Kidney epithelial cell (primary cell): ENCODE measurements at places on chromosomes 12 and 14. TPM values are rescaled to one million over a fixed set of nuclear protein-coding genes. Genes with fewer than 3 reads are reported as not detected.

DNA sequence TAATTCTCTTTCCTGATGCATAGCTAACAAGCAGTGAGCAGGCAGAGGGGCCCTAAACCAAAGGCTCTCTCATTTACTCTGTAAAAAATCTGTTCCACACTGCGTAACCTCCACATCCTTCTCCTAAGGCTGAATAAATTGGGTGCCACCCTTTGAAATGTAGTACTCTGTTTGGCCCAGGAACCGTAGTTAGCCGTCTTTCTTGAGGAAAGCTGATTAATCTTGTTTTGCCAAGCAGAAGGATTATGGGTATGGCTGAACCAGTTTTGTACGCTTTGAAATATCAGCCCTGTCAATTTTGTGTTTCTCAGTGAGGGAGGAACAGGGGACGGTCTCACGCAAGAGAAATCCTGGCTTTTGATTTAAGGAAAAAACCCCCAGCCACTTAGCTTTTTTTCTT lies 19.7 kb downstream of the EML1 start:
- no peak for DNase-seq

GRCh38 chr14:73244541-73245290 lies 7.4 kb downstream of the PAPLN start:
- no peak for DNase-seq

GRCh38 chr12:57018906-57019305 lies 2.6 kb upstream of the TAC3 start:
- DNase-seq = no peak

- DNase-seq = no peak
Measured at GRCh38 chr14:55099756-55100155, 29.3 kb upstream of the LGALS3 start.

DNA sequence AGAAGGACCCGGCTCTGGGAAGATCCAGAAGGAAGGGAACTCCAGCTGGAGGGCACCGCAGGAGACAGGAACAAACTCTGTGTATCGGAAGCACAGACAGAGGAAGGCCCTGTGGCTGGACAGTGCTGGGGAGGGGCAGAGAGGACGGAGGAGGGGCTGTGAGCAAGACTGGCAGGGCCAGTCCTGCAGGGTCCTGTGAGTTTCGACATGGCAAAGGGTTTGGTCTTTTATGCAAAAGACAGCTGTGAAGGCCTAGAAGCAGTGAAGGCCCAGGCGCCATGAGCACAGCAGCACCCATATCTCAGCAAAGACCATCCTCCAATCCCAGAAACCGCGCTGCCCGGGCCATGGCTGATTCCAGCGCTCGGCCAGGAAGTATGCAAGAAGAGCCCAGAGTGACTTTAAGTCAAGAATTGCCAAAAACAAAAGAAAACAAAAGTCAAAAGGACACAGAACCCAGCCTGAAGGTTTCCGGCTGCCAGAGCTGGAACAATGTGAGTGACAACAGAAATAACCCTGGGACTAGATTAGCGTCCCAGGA lies 126.5 kb downstream of the NCOR2 start:
- DNase-seq = no peak

DNA sequence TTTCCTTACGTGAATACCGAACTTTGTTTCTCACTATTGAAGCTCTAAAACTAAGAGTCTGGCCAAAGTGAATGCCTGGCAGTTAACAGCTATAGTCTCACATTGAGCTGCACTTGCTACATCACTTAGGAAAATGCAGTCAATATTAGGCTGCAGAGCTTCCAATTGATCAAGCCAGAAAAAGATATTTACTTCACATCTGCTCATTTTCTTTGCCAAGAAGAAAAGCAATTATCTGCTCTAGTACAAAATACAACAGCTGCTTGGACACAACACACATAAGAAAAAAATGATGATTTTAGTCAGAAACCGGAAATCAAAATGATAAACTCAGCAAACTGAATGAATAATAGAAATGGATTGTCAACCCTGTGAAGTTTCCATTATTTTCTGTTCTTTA lies 45.4 kb downstream of the TMTC1 start:
- no peak for DNase-seq

DNA sequence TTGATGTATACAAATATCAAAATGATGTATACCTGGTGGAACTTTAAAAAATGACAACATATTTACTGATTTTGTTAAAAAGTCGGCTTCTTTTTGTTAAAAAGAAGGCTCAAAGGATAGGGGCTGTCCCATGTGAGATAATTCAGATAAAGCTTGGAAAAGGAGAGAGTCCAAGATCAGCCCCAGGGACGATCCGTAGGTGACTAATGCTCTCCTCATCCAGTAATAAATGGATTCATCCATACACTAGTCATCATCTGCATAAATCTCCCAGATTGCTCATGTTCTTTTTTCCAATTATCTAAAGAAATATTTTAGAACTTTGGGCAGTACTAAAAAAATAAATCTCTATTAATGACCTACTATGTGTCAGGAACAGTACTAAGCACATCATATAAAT lies 23.4 kb upstream of the FSCB start:
- no peak for DNase-seq

DNA sequence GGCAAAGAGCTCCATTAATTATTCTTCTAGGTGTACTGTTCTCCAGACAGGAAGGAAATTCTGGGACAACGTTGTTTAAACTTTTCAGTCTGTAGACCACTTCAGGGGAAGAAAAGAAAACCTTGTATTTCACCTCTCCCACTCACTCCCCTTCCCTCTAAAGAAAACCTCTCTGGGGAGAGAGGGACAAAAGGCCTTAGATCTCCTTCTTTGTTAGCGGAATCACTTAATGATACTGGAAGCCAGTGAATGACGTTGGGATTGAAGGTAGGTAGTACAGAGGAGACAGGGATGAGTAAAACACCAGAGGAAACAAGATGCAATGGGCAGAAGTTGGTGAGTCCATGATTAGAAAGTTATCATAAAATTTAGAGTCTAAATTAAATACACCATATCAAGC lies 38.7 kb upstream of the SGPP1 start:
- no peak for DNase-seq

DNA sequence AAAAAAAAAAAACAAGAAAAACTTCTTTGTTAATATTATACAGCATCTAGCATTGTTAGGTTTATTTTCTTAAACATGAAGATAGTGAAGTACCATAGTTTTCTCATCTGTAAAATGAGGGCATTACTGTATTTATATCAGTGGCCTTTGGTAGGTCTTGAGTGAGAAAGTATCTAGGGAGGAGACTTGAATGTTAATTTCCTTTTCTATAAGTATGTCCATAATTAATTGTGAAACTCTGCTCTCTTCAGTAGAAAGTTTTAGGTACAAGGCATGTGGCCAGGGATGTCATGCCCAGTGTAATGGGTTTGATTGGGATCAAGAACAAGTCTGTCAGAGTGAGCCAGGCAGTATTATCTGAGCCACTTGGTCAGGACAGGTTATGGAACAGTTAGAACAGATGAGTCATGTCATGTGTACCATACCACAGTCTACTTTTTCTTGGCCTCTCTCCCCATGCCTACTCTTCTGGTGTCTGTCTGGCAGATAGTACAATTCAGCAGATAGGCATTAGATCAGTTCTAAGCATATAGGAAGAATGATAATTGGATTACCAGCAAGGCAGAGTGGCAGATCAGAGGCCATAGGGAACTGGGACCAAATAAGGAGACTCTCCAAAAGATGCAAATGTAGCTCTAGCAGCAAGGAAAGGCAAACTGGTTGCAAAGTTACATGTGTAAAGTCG lies 30.4 kb downstream of the FBXO34 start:
- peak; percentile 25 for DNase-seq

DNA sequence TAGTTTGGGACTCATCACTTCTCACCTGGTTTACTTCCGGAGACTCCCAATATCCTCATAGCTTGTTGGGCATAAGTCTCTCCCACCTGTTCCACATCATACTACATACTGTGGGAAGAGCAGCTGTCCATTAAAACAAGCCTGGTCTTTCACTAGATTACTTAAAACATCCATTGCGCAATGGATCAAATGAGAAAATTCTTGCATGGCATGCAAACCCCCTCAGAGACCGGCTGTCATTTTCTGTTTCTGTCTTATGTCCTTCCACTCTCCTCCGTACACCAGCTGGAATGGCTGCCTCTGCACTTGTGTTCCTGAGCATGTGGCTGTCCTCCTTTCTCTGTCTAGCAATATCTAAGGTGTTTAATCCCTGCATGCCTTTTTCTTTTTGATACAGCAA lies 265.6 kb downstream of the TMEM117 start:
- no peak for DNase-seq

DNA sequence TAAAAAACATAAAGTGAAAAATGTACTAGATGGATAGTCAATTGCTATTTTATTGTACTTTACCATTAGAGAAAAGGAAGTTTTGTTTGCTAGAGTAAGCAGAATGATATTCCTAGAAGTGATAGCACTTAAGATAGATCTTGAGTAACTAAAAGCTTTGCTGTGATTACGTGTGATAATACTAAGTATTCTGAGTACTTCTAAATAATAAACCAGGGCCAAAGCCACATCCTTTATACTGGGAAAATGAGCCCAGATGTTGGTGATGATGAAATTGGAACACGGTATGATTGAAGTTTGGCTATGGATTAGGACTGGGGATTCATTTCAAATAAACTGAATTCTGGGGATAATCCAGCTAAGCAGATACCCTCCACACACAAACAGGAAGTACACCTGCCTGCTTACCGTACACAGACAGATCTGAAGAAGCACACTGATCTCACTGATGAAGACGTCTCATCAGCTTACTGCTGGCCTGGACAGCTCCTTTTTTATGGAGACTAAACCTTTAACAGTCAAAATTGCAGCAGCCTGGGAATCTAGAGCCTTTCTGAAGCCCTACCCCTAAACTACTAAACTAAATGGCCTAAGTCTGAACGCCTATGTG lies 199.8 kb downstream of the LRFN5 start:
- DNase-seq = no peak

- DNase-seq = no peak
Measured at GRCh38 chr12:132535019-132535418, 45.1 kb downstream of the FBRSL1 start.

DNA sequence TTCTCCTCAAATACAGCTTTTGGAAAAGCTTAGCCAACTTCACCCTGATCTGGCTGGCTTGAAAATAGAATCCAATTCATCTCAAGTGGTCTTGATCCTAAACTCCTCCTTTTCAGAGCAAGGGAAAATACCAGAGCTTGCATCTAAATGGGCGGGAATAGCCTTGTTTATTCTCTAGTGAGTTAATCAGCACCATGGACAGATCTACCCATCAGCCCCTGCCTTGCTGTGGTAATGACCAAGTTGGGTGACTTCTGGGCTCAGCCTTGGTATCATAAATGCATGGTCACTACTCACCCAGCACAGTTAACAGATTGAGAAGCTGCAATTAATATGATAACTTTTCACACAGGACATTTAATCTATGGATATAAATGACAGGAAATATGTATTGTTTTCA lies 196.6 kb downstream of the GLT1D1 start:
- DNase-seq = no peak

GRCh38 chr12:75058228-75058627 lies 151.4 kb downstream of the KCNC2 start:
- no peak for DNase-seq

- no peak for DNase-seq
Measured at GRCh38 chr12:124754949-124755800, 108.5 kb downstream of the SCARB1 start.

DNA sequence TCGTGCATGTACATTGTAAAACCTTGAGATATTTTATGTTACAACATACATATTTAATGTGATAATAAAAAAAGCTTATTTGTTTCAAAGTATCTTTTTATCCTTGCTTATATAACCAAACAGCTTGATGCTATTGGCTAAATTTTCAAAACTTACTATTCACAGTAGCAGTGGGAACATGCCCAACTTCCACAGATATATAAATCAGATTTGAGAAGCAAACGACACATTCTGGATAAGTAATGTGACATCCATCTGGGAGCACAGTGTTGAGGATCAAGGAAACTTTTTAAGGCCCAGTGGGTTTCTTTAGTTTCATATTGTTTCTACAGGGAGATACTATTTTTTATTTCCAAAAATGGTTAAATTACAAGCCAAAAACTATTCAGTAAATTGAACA lies 350.7 kb downstream of the SEC23A start:
- no peak for DNase-seq

DNA sequence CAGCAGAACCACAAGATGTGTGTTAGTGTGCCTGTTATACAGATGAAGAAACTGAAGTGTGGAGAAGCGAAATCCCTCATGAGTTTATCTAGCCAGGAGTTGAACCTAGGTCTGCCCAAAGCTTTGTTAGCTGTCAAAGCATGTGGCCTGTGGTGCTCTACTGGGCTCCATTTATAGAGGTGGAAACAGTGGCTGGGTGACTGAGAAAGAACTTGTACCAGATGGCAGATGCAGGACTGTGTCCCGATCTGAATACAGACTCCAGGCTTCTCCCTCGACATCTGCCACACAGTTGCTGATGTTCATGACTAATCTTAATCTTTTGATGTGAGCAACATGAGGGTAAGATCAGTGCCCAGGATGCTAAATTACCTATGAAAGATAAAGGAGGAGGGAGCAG lies 89.1 kb downstream of the C12orf75 start:
- no peak for DNase-seq

GRCh38 chr12:93776581-93777018 lies 99.4 kb downstream of the CRADD start:
- no peak for DNase-seq

DNA sequence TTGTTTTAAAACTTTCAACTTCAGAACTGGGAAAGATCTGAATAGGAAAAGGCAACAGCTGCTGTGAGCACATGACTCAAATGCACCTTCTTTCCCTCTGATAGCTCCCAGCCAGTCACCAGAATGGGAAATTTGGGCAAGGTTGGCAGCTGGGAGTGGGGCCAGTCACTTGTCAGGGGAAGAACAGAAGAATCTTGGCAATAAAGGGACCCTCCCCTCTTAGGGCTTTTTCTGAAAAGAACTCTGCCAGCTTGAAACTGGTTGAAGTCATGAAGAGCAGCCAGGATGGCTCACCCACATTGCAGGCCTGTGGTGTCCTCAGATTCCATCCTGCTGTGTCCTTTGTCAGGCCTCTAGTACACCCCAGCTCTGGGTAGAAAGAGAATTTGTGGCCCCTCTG lies 10.3 kb upstream of the RIC8B start:
- DNase-seq = no peak

- DNase-seq = no peak
Measured at GRCh38 chr14:92965281-92965680, 42.3 kb downstream of the CHGA start.

Gene RFLNA
- total RNA-seq = 0.48 and 0.54 TPM in 2 replicates

Gene PTGDR
- not detected in 2 replicates for total RNA-seq

Gene GPRC5D
- total RNA-seq = not detected in 2 replicates

Gene MFAP5
- 2.8 and 15.8 TPM in 2 replicates for total RNA-seq

Gene IL22
- not detected in 2 replicates for total RNA-seq

Gene TMEM30B
- 11.3 and 14.1 TPM in 2 replicates for total RNA-seq

Gene SLC10A1
- total RNA-seq = not detected in 2 replicates

Gene KLHL28
- total RNA-seq = 12.4 and 12.9 TPM in 2 replicates

Gene NOXRED1
- 0.04 and 0.82 TPM in 2 replicates for total RNA-seq

Gene CMA1
- not detected in 2 replicates for total RNA-seq

Gene CLEC14A
- 0.27 and 0.58 TPM in 2 replicates for total RNA-seq

Gene SLC6A12
- total RNA-seq = 2.1 TPM in 1 of 2 replicates, not detected in the other

Gene GPR162
- total RNA-seq = 0.21 and 0.75 TPM in 2 replicates

Gene SIX6
- not detected in 2 replicates for total RNA-seq

Gene KLRC3
- not detected in 2 replicates for total RNA-seq

Gene GLI1
- total RNA-seq = 1.6 TPM in 2 replicates
